ENCODE measurements at places on chromosomes 3 and 15.

DNA sequence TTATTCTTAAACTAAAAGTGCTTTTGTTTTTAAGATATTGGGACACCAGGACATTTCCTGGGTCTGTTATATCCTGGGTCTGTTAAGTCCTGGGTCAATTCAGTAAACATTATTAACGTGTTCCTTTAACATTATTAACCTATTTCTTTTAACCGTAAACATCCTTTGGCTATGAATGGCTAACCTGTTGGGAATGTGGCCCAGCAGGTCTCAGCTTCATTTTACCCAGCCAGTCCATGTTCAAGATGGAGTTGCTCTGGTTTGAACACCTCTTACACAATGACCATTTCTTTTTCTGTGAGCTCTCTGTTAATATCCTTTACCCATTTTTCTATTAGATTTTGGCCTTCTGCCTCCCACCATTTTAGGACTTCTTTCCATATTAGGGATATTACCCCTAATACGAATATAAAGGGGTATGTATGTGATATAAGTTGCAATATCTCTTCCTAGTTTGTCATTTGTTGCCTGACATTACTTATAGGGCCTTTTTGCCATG, 88.9 kb upstream of the NEDD4 start:
- no peak for DNase-seq

DNA sequence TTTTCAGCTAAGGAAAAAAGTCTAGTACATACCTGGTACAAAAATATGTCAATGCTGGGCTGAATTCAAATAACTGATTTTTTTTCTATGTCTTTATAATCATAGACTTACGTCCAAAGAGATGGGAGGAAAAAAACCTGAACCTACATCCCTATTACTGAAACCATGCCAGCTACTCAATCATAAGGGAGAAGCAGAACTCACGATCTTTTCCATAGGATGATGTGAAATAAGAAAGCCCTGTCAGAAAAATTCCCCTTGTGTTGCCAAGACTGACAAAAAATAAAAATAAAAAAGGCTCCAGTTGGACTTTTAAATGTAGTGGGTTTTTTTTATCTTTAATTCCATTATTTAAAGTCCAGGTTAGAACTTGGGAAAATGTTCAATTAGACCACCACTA, 3.3 kb downstream of the MSL2 start:
- no peak for DNase-seq

- no peak for DNase-seq
These were observed 73.7 kb downstream of the CCNL1 start for GRCh38 chr3:157086060-157086750.

GRCh38 chr3:60192297-60193114, 1058.7 kb downstream of the FHIT start:
- DNase-seq: peak; percentile 39

DNA sequence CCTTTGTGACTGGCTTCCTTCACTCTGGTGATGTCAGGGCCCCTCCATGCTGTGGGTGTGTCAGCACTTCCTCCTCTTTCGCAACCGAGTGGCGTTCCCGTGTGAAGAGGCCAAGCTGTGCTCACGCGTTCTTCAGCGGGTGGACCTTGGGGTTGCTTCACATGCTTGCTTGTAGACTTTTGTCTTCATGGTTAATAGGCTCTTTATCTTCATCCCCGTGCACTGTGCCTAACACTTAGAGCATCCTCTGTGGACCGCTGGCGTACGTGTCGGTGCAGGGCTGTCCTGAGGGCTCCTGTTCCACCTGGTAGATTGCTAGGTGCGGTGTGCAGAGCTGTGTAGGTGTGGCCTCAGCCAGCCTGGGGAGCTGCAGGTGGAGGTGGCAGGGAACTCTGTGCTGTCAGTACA, 182.3 kb downstream of the OR4M2 start:
- DNase-seq: peak; percentile 43

DNA sequence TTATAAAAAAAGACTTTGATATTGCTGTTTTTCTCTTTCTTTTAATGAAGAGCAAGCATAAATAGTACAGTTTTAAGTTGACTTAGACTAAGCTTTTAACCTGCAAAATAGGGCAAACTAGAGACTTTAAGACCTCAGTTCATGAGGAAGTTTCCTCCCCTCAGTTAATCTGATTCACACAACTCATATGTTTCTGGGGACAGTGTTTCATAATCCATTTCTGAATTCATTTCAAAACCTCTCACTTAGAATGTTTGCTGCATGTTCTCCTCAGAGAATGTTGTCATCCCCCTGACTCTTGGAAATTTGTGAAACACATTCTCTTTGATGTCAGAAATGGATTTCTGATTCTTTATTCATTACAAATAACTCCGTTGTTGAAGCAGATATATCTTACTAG, 79.3 kb upstream of the SKOR1 start:
- no peak for DNase-seq

DNA sequence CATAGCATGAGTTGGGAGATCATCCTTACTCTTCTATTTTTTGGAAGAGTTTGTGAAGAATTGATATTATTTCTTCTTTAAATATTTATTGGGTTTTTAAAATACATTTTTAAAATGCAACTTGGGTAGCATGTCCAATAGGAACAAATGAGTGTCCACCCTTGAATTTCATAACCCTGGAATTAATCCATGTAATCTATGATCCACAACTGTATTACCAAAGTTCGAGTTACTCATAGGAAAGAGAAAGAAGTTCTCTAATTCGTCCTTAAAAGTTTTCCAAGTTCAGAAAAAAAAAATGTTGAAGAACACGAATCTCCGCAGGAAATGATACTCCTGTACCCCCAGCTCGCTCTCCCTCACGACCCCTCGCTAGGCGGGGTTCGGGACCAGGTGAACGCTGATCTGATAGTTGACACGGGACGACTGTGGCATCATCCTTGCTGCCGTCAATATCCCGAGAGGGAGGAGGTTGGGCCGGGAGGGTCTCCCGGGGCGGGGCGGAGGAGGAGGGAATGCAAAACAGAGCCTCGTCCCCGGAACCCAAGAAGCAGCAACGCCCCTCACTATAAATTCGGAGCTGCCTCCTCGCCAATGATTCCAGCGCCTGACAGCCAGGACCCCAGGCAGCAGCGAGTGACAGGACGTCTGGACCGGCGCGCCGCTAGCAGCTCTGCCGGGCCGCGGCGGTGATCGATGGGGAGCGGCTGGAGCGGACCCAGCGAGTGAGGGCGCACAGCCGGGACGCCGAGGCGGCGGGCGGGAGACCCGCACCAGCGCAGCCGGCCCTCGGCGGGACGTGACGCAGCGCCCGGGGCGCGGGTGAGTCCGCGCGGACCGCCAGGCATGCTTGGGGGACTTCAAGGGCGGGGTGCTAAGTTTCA, at the start of gene AGTR1:
Gene AGTR1, plus strand, starts transcription at position 598 of the 884 bp plus-strand sequence. CDS start 43,133 bp downstream, outside the sequence.
- DNase-seq: peak; percentile 23

- DNase-seq: no peak
These were observed 20.0 kb downstream of the GRIP2 start for GRCh38 chr3:14520149-14520548.

- DNase-seq: peak; percentile 85
These were observed 32.5 kb upstream of the ZNF445 start for GRCh38 chr3:44510000-44510368.

DNA sequence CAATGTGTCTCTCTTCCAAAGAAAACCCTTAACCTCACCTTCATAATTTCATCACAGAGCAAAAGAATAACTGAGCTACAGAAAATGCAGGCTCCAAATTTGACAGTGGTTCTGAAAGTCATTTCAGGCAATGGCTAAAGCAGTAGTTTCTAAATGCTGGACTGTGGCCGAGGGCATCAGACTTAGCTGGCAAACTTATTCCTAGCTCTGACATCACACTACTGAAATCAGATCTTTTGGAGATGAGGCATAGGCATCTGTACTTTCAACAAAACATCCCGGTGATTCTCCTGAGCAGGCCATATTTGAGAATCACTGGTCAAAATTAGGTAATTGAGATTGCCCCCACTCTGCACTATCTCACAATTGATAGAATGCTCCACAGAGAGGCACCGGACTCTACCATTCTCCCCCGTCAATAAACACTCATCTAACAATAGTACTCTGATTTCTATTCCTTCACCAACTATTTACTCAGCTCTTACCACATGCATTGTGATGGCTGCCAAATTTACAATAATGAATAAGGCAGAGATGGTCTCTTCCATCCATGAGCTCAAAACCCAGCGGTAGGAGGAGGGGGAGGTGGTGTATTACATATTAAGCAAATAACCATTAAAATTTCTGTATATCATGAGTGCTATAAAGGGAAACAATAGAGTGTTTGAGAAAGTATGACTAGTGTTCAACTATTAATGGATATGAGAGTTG, 57.3 kb upstream of the SPRED1 start:
- no peak for DNase-seq

- no peak for DNase-seq
These were observed 679.2 kb downstream of the NTRK3 start for GRCh38 chr15:87577336-87577735.

GRCh38 chr3:8972639-8973038, 9.4 kb upstream of the RAD18 start:
- peak; percentile 51 for DNase-seq

DNA sequence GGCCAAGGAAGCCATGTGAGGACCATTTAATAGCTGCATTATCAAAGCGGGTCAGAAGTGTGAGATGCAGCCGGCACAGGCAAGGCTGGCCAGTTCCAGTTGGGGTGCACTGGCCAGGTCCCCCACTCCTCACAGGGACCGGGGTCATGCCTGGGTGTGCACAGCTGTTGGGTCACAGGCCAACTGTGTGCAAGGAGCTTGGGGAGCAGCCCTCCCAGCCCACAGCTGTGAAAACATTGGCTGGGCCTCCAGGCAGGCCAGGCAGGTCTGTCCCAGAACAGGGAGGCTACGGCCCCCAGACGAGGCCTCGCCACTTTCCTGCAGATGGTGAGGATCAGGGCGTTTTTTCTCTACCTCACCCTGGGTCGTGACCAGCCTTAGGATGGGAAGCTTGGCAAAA, 521.0 kb downstream of the NTRK3 start:
- DNase-seq: no peak

GRCh38 chr3:146403792-146404191, 65.6 kb downstream of the PLSCR2 start:
- DNase-seq: no peak

DNA sequence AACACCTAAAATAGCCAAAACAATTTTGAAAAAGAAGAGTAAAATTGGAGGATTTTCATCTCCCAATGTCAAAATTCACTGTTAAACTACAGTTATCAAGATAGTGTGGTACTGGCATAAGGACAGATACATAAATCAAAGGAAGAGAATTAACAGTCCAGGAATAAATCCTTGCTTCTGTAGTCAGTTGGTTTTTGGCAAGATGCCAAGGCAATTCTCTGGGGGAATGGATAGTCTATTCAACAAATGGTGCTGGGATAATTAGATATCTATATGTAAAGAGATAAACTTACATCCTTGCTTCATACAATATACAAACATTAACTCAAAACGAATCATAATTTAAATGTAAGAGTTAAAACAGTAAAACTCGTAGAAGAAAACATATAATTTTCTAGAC, 57.9 kb upstream of the SELENOK start:
- no peak for DNase-seq

DNA sequence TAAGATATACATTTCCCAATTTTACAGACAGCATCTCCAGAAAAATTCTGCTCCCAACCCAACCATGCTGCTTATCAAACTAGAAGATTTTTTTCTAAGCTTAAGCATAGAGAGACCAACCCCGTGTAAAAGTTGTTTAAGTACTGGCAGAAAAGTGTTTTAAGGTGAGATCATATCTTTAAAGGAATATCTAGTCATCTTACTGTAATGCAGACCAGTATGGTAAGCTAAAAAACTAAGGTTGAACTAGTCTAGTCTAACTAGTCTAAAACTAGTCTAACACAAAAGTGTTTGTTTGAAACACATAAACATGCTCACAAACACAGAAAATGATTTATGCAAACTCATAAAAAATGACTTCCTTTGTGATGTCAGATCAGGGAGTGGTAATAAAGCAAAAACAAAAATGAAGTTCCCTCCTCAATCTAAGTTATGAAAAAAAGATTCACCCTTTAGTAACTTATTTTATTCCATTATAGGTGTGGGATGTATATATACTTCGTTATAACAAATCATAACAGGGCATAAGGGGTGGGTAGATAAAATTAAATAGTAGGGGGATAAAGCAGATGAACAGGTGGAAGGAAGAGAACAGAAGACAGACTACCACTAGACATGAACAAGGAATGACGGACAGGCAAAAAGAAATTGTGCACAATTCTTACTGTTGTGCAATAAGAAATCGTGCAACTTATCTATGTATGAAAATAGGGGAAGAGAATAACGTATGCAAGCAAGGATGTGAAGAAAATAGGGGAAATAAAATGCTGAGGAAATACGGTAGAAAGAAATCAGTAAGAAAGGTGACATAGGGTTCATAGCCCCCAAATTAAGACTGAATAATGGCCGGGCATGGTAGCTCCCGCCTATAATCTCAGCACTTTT, 10.0 kb downstream of the MYO5A start:
- peak; percentile 50 for DNase-seq

- DNase-seq: no peak
These were observed 20.4 kb downstream of the BMF start for GRCh38 chr15:40087991-40088928.

DNA sequence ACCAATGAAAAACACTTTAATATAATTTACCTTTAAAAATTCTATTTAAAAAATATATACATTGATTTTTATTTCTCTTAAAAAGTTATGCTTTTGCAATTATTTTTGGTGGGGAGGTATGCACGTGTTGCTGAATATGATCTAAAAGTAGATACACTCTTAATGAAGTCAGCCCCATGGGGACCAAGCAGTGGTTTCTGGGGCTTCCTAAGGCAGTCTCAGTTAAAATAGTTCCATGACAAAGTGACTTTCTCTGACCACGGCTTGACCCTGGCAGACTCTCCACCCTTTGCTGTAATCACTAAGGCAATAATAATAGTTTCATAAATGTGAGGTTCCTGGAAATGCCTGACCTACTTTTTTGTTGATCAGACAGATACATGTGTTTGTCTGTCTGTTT, 50.4 kb downstream of the CCR4 start:
- no peak for DNase-seq

- peak; percentile 22 for DNase-seq
These were observed 31.4 kb upstream of the ITPKA start for GRCh38 chr15:41462084-41462795.

- DNase-seq: no peak
These were observed 10.6 kb downstream of the PARP14 start for GRCh38 chr3:122691195-122691594.

DNA sequence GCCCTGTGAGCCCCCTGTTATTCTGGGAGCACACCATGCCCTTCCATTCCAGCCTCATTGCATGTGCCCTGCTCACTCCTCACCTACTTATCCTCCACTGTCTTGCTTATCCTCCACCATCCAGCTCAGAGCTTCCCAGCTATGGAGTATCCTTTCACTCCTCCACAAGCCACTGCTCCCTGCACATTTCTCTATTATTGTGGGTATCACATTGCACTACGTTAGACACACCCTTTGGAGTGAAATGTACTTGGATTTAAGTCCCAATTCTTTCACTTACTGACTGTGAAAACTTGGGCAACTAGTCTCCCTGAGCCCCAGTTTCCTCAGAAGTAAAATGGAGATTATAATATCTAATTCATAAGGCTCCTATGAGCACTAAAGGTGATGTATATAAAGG, 4.3 kb downstream of the MASP1 start:
- no peak for DNase-seq

DNA sequence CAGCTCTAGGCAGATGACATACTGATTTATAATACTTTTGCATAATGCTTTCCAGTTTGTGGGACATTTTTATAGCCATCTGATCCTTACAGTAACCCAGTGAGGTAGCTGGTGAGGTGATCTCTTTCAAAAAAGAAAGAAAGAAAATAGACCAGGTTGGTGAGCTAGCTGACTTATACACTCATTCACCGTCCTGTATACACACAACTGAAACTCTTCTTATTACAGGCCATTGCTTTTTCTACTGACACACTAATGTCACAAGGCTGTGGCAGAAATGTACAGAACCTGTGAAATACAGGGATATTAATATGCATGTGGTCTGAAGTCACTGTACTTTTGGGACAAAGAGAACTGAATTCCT, 150.2 kb upstream of the BHLHE40 start:
- DNase-seq: no peak

All from common myeloid progenitor, CD34-positive (primary cell).